ENCODE measurements at places on chromosomes 2 and 18.

DNA sequence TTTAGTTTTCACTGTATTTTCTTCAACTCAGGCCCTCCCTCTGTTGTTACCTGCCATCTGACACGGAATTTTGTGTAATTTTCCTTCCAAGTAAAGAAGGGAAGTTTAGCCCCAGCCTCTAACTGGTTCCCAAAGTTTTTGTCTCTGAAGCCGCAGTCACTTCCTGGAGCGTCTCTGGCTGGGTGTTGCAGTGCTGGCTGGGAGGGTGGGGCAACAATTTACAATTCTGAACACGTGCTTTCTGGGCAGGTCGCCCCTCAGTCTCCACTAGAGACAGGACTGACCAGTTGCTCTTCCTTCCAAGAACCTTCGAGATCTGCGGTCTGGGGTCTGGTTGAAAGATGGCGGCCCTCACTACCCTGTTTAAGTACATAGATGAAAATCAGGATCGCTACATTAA is 3.5 kb downstream of the CNDP2 start:
- peak; percentile 18 for DNase-seq

GRCh38 chr2:230627806-230628724 is 84.6 kb upstream of the CAB39 start:
- DNase-seq = no peak

GRCh38 chr2:102841107-102841840 is 79.4 kb downstream of the TMEM182 start:
- peak; percentile 12 for DNase-seq

DNA sequence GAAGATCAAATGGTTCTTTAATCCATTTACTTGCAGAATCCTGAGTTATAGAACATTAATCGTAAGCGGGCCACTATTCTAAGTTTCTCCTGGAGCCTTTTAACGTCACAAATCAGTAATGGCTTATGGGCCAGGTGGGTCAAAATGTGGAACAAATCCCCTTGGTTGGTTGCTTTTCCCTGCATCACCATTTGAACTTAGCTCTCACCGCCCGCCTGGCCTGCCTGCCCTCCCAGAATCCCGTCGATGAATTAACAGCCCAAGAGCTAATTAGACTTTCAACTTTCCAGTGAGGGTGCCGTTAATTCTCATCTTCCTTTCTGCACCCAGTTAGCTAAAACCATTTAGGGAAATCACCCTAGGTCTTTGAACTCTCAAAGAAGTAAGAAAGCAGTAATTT is 205.5 kb downstream of the RNF152 start:
- no peak for DNase-seq

DNA sequence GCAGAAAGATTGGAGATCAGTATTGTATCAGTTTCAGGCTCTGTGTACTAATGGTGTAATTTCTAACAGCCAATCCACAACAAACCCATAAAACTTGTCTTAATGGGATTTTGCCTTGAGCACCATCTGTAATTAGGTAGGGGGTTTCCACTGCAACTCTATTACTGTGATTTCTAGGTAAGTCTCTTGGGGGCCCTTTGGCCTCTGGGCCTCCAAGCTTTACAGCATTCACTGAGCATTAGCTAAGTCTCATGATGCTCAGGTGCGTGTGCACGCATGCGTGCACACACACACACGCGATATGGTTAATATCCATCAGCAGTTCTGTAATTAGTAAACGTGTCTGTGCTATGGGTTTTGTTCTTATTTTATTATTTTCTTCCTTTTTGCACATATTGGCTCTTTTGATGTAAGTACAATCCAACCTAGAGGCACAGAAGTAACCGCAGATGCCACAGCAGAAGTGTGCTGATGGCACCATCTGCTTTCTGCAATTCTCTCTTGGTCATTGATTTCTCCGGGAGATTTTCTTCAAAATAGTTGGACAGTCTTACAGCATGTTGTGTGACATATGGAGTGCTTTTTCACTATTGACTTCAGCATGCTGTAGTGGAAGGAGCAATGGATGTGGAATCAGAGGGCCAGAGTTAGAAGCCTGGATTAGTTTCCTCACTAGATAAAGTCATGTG is 592.0 kb downstream of the LRRTM4 start:
- DNase-seq = no peak

DNA sequence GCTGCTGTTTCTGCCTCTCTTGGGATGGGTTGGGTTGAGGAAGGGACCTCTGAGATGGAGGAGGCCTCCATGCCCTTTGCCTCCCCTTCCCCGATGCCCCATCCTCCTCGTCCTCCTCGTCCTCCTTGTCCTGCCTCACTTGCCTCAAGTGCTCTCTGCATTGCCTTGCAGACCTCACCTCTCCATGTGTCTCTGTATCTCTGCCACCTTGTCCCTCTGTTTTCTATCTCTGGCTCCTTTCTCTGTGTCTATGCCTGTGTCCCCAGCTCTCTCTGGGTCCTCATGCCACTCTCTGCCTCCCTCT is 87.5 kb downstream of the MCFD2 start:
- DNase-seq = no peak

- no peak for DNase-seq
These were observed 42.4 kb downstream of the THADA start for GRCh38 chr2:43553341-43553855.

GRCh38 chr18:5673616-5674015 is 129.8 kb upstream of the EPB41L3 start:
- no peak for DNase-seq

GRCh38 chr2:157758586-157758985 is 117.5 kb downstream of the ACVR1 start:
- no peak for DNase-seq

DNA sequence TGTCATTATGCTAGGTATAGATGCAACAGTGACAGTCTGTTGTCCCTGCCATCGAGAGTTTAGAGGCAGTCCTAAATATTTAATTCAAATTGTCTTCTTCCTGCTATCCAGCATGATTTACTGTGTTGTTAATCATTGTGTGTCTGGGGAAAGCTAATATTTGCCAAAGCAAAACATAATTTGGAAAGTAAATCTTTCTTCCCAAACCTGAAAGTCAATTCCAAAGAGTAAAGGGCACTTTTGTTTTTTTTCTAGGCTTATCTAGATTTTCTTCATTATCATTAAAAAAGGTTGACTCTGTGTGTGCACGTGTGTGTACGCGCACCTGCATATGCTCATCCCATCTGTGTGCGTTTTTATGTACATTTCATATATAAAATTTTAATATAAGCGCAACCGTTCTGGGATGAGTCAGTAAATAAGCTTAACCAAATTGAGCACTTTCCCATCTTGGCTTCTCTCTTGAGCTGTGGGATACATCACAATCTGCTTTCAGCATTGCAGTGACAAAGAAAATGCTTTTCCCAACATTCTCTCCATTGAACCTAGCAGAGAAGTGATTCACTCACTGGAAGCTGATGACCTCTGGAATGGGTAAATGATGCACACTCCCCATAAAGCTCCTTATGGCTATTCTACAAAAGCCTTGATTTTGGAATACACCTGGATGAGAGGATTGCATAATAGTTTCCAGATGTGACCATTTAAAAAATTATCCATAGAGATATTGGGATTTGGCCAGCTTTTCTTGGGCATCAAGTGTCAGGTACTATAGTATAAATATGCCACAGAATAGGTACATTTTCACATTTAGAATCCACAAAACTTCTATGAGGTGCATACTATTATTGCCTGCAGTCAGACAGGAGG is 488.4 kb downstream of the ADCYAP1 start:
- DNase-seq = no peak

GRCh38 chr2:125424266-125424785 is 1231.6 kb upstream of the GYPC start:
- no peak for DNase-seq

DNA sequence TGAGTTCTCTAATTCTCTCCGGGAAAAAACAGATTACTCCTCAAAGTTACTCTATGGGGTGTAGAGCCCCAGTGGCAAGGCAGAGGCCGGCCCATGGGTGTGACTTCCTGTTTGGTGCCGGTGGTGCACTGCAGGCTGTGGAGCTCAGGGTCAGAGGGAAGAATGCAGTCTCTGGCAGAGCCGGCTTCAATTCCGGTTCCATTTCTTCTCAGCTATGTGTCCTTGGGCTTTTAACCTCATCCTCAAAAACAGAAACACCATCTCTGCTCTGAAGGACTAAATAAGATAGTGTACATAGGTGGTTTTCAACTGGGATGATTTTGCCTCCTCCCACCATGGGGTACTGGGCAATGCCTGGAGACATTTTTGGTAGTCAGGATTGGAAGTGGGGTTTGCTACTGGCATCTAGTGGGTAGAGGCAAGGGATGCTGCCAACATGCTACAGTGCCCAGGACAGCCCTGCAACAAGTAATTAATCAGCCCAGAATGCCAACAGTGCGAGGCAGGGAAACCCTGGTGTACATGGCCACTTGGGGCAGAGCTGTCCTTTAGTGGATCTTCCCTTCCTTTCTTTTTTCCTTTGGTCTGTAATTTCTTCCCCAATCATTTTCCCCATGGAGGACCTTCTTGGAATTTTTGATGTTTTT is 81.2 kb downstream of the INSIG2 start:
- no peak for DNase-seq

GRCh38 chr2:55245411-55245810 is 12.9 kb downstream of the RPS27A start:
- DNase-seq = no peak

GRCh38 chr2:158184001-158184400 is 82.3 kb downstream of the UPP2 start:
- no peak for DNase-seq

GRCh38 chr2:183541766-183542165 is 417.5 kb downstream of the NUP35 start:
- DNase-seq = no peak

- DNase-seq = no peak
These were observed 303.6 kb downstream of the SLC8A1 start for GRCh38 chr2:40148334-40148733.

GRCh38 chr18:9221040-9221439 is 84.5 kb downstream of the ANKRD12 start:
- DNase-seq = no peak

DNA sequence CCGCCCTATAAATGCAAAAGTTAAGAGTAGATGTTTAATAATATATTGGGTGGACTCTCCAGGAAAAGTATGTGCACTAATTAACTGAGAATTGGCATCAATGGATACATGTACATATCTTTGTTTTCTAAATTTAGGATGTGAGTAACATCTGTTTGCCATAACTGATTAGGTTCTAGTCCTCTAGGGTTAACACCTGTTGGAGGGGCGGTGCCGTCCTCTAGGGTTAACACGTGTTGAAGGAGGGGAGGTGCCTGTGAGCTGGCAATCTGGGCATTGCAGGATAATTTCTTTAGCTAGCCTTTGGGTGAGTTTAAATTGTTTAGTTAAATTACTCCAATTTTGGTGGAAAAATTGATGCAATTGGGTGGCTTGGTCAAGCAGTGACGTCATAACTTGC is 30.9 kb downstream of the HTR2B start:
- no peak for DNase-seq

DNA sequence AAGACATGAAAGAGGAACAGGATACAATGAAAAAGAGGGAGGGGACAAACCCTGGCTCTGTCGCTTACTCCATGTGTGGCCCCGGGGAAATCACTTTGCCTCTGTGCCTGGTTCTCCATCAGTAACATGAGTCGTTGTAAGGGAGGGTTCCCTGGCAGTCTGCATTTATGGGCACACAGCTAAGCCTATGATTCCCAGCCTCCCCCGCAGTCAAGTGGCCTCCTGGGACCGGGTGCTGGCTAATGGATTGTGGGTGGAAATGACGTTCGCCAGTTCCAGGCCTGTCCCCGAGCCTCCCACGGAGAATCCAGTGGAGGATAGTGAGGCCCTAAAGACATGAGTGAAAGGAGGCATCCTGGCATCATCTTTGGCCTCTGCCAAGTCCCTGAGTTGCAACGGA is 42.7 kb downstream of the SFXN5 start:
- DNase-seq = no peak

DNA sequence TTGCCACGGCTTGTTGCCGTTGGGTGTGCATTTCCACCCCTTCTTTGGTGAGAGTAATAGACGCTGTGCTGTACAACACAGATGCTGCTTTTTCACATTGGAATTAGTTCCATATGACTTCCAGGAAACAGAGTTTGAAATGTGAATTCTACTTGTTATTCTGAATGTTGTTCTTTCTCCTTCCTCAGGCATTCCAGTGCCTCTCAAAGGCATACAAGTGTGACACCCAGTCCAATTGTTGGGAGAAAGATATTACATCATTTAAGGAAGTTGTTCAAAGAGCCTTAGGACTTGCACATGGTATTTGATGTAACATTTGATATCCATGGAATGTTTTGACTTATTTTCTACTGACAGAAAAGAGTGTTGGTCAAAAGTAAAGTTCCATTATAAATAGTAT is 134.4 kb upstream of the LTBP1 start:
- no peak for DNase-seq

GRCh38 chr2:161030260-161031063 is 129.8 kb upstream of the TANK start:
- DNase-seq = no peak

- DNase-seq = no peak
These were observed 133.0 kb upstream of the MMADHC start for GRCh38 chr2:149720615-149721014.

DNA sequence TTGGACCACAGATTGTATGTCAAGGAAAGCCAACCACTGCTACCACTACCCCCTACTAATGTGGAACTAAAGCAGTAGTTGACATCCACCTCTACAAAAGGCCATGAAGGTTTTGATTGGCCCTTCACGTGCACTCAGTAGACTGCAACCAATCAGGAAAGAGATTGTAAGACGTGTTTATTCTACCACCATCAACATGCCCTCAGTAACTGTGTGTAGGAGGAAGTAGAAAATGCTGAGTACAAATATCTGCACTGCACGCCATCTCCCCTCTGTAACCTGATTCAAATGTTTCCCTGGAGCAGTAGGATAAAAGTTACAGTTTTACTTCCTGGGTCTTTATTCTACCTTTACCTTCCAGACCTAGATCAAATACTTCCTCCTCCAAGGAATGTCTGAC is 2.9 kb upstream of the CASP10 start:
- DNase-seq = no peak

- DNase-seq = no peak
These were observed 63.4 kb downstream of the LHCGR start for GRCh38 chr2:48691935-48692691.

- no peak for DNase-seq
These were observed 84.6 kb downstream of the MAIP1 start for GRCh38 chr2:200039724-200040650.

DNA sequence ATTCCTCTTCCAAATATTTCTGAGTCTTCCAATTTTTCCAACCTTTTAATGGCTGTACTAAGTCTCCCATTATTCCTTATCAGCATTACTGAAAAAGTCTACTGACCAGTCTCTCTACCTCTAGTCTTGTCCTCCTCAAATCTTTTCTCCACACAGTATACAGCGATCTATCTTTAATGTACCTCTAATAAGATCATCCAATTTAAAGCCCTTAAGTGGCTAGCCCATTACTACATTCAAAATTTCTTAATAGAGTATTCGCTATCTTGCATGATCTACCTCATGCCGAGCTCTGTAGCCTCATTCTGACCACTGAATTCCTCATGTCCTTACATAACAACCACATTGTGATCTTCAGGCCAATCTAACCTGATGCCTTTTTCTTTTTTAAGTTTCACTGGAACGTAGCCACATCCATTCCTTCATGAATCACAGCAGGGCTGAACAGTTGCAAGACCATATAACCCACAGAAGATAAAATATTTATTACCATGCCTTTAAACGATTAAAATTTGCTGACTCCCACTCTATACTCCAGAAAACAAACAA is 57.9 kb downstream of the SLC66A3 start:
- no peak for DNase-seq
